Progenitor cell of endocrine pancreas (in vitro differentiated cells): ENCODE measurements at places on chromosomes 1 and 21.

DNA sequence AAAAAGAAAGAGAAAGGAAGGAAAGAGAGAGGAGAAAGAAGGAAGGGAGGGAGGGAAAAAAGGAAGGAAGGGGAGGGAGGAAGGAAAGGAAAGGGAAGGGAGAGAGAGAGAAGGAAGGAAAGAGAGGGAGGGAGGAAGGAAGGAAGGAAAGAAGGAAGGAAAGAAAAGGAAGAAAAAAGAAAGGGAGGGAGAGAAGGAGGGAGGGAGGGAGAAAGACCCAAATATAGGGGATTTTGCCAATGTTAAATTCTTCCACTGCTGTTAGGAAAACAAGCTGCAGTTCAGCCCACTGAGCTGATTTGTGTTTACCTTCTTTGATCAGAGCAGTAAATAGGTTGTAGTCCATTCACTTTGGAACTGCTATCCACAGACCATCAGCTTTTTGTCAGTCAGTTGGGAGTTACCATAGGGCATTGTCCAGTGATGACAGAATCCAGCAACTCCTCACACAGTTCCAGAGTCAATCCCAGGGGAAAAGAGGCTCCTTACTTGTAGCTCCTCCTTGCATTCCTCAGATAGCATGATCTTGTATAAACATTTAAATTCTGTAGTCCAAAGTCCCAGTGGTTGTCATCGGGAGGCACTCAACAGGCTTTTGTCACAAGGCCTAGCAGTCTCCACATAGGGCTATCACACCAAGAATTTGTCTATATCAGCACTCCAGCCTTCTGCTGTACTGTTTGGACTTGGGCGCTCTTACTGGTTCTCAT is 13.5 kb upstream of the PPP1R8 start:
- no peak for DNase-seq

DNA sequence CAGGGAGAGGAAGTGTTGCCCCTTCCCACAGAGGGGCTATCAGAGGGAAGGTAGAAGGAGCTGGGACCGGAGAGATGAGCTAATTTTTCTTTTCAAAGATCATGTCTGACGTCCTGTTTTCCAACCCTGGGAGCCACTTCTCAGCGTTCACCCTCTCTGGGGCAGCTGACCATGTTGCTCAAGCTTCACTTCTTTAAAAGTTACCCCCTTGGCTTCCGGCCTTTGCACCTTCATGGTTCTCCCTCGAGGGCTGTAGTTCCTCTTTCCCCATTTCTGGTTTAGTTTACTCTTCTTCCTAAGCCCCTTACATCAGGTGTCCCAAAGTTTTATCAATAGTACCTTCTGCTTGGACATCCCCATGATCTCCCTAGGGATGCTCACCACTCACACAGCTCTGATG is 23.8 kb upstream of the CSF1 start:
- no peak for DNase-seq

DNA sequence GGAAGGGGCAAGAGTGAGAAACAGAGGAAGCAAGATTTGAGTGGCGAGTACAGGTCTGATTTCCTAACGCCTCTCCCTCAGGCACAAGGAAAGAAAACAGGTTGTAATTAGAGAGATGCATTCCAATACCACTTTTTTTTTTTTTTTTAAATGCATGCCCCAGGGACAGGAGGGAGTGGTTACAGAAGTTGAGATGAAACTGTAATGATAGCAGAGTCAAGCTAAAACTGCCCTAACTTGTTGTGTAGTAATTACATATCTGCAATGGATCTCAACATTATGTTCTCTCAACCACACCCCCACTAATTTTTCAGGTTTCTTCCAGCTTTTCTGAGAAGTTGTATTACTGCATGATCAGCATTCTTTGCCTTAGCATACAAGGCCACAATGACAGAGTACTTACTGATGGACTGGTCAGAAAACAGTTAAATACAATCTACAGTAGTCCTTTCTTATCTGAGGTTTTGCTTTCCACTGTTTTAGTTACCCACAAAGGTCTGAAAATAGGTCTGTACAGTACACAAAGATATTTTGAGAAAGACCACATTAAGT is 5.5 kb downstream of the ETV3 start:
- no peak for DNase-seq

GRCh38 chr1:247430434-247430833 is 14.5 kb downstream of the NLRP3 start:
- DNase-seq = no peak

DNA sequence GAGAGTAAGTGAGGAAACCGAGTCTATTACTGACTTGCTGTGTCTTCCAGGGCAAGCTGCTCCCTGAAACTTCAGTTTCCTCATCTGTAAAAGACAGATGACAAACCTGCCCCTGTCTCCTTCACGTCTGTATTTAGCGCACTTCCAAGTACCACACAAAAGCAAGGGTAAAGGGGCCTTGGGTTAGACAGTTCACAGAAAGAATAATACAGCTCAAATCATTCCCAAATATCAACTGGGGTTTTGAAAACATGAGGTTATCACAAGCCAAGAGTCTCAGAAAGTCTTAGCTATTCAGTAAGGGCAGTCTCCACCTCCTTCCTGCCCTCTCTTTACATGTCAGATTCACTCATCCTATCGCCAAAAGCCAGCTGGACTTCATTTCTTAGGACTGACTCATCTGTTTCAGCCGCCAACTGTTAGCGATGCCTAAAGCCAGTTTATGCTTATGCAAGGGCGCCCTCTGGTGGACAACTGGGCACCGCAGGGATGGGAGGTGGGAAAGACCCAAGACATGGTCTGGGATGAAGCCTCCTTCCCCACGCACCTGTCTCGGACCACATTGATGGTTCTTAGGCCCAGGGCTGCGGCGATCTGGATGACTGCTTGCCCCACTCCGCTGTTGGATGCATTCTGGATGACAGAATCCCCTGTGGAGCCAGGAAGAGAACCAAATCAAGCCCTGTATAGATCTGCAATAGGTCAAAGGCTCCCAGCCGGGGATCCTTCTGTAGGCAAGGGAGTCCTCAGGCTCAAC is 21.1 kb upstream of the SRSF4 start:
- peak; percentile 92 for DNase-seq

DNA sequence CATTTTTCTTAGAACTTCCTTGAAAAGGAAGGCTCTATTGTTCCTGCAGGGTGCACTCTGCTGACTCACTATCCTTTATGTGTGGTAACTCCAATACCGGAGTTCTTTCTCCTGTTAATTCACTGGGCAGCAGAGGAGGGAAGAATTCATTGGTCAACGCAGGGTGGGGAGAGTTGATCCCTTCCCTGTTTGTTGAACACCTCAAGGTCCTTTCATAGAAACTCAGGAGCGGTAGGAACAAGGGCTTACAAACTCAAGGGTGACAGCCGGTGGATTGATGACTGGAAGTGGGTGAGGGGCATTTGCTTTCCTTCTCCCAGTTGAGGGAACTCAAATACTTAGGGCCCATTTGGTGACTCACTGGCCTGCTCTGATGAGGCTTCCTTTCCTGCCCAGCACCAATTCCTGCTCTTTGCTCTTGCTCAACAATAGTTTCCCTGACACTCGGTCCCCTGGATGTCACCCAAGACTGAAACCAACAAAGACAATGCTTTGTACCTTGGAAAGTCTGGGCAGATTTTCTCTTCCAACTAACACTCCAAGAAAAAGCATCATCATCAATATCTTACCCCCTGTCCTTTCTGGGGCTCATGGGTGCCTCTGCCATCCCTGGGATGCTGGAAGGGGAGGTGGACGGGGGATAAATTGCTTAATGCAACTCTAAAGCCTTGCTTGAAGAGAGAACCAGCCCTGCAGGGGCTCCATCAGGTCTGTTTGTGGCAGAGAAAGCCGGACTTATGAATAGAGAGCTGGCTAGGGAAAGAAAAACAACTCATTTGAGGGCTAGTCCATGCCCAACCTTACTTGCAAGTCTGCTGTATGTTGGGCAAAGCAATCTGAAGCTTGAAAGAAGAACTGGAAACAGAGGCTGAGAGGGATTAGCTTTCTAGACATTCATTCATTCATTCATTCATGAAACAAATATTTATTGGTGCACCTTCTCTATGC is 9.3 kb downstream of the SLC26A9 start:
- DNase-seq = no peak

DNA sequence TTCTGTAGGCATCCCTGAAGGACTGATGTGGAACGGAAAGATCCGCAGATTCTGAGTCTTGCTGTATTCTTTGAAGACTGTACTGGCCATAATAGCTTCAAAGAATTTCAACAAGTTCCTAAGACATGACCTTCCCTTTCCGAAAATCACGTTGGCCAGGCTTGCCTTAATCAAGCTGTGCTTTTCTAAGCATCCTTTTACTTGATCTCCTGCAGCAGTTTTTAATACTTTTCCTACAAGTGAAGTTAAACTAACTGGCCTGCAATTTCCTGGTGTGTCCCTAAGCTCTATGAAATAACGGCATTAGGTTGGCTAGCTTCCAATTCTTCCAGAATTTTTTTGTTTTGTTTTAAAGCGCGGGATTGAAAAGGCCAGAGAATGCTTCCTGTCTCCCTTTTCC is 40.3 kb downstream of the SPAG17 start:
- DNase-seq = no peak

- no peak for DNase-seq
Observed at GRCh38 chr1:233293556-233294446, 1.7 kb downstream of the PCNX2 start.

DNA sequence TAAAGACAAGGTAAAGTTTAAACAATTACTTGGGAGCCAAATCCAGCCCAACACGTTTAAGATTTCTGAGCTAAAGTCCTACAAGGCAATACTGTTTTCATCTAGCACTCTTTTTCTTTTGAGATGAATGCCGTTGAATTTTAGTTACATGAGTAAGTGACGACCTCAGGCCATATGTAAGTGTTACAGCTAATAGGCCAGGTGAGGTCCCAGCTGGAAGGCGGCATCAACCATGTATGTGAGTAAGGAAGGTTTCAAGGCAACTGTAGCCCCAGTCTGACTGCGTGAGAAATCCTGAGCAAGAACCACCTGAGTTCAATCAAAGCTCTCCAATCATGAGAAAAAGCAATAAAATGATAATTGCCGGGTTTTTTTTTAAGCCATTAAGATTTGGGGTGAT is 41.5 kb upstream of the EGLN1 start:
- DNase-seq = no peak

GRCh38 chr21:15729346-15729673 is 472 bp upstream of the USP25 start:
- no peak for DNase-seq

DNA sequence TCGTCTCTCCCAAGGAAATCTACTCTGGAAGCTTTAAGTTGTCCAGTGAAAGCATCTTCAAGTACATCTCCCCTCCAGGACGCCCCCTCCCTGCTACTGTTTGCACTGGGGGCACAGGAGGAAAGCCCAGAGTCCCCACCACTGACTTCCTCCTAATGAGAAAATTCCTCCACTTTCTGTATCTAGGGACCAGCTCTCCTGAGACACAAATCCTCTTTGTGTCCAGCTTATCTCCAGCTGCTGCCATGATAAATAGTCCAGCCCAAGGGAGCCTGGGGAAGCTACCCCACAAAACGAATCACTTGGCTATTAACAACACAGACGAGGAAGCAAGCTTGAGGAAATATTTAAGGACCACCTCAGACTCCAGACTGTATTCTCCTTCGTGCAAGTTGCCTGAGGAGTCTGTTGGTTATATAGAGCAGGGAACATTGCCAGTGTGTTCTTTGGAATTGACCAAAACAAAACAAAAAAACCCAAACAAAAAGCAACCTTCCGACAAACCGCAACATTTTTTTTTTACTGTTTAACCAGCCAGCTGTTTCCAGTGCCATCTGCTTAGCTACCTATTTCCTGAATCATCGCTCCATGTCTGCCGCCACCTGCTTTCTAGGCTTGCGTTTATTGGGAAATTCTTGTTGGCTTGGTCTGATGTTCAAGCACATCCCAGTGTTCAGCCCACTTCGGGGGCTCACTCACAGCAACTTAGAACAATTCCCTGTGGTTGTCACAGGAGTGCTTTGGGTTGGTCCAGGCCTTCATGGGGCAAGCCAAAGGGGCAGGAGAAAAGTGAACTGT is 7.7 kb downstream of the C1orf226 start:
- DNase-seq = no peak

- no peak for DNase-seq
Observed at GRCh38 chr1:118047650-118048224, 118.2 kb downstream of the WDR3 start.

GRCh38 chr1:94117259-94117851 is 3.6 kb downstream of the ABCA4 start:
- DNase-seq = no peak

DNA sequence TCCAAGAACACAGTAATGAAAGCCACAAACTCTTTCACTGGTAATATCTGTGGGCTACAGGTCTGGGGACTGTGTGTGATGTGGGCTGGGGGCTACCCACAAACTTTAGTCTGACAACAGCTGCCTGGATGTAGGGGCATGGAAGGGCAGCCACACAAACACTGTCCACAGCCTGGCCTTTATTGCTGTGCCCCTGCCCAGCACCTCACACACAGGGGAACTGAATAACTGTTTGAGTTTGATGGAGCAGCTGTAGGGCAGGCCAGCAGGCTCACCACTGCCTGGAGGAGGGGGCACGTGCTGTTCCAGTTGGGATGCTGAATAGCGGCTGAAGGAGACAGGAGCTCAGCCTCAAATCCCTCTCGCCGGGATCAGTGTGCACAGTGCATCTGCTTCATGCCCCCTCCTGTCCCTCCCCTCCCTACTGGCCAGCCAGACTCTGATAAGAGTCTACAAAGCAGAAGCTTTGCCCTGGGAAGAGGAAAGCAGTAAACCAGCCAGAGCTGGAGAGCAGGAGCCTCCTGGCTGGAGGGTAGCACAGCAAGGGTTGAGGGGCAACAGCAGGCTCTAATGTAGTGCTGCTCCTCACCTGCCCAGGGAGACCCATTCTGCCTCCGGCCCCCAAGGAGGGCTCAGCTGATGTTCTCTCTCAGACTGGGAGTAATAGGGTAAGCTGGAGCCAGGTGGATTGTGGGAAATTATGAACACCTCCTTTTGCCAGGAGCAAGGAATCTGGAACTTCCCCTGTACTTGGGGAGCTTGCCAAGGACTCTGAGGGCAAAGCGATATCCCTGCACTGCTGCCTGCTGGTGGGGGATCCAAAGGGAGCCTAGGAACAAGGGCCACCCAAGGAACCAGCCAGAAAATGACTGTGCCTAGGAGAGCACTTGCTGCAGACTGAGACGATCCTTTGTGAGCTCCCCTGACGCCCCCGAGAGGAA is 70.2 kb upstream of the GOLT1A start:
- DNase-seq = no peak

- DNase-seq = no peak
Observed at GRCh38 chr1:91891454-91891853, 5.5 kb upstream of the TGFBR3 start.
